Stimulated activated CD8-positive, alpha-beta memory T cell treated with anti-CD3 and anti-CD28 coated beads, Interleukin-2, amount 100 ng/mL, for 1 hour (primary cell): ENCODE measurements at places on chromosomes 3 and 15.

- DNase-seq: no peak
These were observed 45.7 kb downstream of the ADAMTS17 start for GRCh38 chr15:100295939-100296565.

DNA sequence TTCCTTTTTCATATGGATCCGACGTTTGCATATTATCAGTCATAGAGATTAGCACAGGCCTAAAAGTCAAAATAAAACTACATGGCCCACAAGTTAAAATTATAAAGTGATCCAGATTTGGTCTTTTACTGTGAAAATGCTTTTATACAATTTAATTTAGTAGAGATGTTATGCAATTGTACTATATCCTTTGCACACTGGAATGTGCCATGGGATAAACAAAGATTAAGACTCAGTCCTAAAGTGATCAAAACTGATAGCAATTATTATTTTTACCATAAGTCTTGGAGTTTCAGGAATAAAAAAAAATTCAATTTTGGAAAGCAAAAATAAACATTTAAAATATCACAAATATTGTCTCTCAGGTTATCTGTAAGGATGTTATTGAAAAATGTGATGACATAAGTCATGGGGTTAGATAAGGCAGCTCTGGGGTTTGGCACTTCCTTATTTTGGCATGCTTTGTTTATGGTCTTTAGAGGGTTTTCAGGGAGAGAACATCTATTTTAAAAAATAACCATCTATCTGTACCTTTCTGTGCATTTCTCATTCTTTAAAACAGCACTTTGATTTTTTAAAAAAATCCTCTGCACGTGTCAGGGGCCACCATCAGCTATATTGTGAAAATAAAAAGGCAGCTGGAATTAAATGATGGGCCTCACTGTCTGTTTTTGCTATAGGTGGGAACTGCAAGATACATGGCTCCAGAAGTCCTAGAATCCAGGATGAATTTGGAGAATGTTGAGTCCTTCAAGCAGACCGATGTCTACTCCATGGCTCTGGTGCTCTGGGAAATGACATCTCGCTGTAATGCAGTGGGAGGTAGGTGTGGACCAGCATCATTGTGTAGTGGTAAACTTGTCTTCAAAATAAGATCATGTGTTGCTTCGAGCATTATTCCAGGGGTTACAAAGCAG lies 67.3 kb downstream of the TGFBR2 start:
- no peak for DNase-seq

- DNase-seq: no peak
These were observed 88.9 kb downstream of the ITPR1 start for GRCh38 chr3:4581920-4582611.

GRCh38 chr3:108053483-108053882 lies 37.3 kb downstream of the CD47 start:
- no peak for DNase-seq

DNA sequence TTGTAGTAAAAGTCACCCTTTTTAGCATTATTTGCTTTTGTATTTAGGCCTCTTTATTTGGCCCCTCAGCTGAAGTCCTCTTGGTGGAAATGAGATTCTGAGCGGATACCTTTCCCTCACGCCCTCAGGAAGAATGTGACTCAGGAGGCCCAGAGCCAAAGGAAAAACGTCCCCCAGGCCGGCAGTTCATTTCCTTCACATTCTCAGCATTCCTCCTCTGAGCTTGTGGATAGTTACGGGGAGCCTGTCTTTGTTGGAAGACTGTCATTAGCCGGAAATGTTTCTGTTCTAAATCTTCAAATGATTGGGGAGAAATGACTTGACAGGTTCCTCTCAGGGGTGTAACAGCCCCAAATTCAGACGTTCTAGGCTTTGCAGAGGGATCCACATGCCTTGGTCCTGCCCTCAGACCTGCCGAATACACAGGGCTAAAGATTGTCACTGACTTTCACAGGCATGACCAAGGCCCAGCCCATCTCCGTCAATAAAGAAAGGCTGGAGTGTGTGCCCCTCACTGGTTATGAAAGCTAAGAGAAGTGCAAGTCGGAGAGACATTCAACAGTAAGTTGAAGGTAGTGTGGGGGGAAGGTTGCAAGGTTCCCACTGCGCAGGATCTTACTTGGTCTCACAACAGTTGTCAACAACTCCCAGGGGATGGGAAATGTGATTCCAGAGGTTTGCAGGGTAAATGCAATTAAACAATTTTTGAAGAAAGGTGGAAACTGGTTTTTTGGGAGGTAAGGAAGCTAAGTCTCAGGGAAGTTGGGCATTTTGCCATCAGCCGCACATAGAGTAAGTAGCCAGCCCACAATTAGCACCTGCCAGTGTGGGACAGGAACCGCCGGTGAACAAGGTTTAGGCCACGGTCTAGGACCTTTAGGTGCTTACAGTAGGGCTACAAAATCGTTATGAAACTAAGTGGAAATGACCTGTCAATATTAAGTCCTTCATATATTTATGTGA lies 39.7 kb upstream of the MYZAP start:
- no peak for DNase-seq

DNA sequence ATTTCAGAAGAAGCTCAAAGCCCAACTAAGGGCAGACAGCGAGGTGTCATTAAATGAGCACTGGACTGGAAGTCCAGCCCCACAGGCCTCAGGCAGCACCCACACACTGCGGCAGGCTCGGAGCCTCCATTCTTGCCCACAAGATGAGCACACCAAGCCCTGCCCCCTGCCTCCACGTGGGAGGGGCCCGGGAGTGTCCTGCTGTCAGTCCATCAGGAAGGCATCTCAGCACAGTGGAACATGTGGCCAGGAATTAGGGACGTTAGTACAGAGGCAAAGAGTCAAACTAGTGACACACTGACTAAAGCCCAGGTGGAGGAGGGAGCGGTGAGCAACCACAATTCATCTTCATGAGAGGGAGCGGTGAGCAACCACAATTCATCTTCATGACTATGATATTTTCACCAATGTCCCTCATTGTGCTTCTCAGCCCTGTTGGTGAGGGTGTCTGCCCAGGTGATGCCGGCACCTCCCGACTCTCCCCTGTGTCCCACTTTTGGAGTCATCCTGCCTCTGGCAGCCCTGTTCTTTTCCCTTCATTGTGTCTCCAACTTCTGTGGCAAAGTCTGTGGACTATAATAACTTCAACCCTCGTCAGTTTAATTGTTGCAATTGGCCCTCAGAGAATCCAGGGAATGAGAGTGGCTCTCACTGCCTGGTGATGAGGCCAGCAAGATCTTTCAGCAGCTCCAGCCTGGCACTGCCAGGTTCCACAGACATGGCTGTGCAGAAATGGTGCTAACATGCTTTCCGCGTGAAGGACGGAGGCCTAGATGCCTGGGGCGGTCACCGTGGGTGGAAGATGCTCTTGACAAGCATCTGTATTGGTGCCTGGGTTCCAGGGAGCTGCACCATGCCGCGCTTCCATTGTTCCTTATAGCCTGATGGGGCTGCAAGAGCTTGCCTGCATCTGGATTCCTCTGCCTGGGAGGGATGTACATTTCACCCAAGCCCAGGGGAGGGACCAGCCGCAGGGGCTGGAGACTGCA lies 23.1 kb upstream of the SKOR1 start:
- no peak for DNase-seq

DNA sequence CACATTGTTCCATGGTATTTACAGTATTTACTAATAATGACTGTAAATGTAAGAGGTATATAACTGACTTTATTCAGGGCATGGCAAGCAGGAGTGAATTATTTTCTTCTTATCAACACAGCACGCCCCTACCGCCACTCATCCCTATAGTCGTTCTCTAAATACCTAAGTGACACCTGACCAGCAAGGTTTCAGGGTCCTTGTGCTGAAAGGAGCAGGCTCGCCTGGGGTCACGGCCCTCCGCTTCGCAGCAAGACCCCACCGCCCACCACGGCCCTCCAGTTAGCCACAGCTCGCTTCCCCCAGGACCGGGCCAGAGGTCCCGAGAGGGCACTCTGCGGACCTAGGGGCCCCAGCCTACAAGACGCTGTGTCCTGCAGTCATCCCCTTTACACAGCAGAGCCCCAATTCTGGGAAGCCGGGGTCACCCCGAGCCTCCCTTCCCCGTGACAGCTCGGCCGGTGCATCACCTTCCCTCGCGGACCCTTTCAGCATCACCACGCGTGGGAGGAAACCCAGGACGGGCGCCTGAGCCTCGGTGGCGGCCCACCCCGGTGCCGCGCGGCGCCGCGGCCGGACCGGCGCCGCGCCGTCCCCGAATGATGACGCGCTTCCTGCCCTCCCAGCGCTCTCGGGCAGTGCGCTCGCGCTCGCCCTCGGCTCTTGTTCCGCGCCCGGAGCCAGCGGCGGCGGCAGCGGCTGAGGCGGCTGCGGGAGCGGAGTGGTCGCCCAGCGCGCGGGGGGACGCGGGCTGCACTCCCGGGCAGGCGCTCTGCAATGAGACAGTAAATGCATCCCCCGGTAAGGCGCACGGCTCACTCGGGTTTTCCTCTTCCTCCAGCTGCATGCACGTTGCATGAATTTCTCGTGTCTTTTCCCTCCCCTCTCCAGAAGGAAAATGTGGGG lies 225.1 kb upstream of the C2CD4B start:
- DNase-seq: peak; percentile 13

GRCh38 chr3:12622335-12622734 lies 41.6 kb downstream of the RAF1 start:
- no peak for DNase-seq

GRCh38 chr15:83039206-83039605 lies 27.8 kb upstream of the C15orf40 start:
- no peak for DNase-seq

DNA sequence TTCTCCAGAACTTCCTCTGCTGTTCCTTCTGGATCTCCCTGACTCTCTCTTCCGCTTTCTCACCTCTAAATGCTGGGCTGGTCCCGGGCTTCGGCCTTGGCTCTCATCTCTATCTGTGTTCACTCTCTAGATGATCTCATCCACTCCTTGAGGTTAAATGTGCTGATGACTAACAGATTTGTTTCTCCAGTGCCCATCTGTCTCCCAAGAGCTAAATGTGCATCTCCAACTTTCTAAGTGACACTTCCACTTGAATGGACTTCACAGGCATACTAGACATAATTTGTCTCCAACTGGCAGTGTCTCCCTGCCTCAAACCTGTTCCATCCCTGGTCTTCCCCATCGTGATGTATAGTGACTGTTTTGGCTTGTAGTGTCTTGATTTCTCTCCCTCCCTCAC lies 95.3 kb downstream of the ITPR1 start:
- DNase-seq: no peak

GRCh38 chr3:187661267-187661666 lies 8.9 kb downstream of the SST start:
- DNase-seq: no peak

DNA sequence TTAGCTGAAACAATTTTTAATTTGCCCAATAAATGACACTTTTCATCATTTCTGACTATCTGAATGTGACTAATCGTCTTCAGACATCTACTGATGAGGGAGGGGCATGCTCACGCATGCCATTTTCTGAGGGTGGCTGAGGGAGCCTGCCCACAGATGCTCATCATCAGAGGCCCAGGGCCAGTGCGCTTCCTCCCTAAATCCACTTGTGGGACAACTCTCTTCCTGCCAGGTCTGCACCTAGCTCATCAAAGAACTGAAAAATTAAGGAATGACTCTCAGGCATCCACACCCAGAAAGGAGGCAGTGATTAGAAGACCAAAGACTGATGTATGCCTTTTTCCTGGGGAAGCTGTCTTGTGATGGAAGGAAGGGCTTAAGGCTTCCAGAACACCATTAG lies 22.8 kb downstream of the RTP3 start:
- no peak for DNase-seq

- no peak for DNase-seq
These were observed 263.8 kb downstream of the ZBBX start for GRCh38 chr3:167116120-167116922.

DNA sequence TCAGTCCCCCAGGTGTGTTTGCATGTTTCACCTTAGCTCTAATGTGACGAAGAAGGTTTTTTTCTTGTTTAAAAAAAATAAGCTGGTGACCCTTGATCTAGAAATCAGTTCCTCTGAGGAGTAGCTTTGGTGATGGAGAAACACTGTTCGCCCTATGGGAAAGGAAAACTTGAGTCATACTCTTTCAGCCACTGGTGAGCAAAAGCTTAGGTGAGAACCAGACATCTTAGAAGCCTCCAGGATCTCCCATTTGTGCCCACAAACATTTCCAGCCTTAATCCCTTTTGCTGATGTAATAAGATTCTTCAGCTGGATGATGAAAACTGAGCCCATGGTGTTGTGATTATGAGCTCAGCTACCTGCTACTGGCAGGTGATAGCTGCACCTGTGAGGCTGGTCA lies 37.8 kb downstream of the SLC27A2 start:
- DNase-seq: no peak

DNA sequence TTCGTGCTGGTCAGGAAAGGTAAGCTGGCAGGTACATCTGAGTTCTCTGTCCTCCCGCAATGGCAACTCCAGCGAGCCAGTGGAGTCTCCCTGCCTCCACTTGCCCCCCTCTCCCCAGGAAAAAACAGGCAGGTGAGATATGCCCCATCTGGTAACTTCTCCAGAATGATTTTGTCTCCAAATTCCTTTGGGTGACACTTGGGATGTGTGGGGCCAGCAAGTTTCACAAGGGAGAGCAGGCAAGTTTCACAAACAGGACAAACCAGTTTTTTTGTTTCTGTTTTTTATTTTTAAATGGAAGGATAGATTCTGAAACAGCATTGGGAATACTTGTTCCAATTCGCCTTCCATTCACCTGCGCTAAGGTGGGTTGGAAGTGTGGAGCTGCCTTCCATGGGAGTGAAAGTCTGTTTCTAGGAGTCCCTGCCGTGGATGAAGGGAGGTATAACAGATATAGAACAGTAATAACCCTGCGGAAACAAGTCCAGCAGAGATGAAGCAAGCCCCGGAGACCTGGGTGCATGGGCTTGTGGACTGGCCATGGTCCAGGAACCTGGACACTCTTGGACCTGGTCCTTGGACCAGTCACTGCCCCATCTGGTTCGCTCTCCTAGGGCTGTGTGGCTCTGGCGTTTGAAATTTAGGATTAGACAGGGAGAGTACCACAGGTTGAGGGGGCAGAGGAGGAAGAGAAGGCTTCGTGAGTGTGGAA lies 22.9 kb upstream of the KIF23 start:
- DNase-seq: no peak

DNA sequence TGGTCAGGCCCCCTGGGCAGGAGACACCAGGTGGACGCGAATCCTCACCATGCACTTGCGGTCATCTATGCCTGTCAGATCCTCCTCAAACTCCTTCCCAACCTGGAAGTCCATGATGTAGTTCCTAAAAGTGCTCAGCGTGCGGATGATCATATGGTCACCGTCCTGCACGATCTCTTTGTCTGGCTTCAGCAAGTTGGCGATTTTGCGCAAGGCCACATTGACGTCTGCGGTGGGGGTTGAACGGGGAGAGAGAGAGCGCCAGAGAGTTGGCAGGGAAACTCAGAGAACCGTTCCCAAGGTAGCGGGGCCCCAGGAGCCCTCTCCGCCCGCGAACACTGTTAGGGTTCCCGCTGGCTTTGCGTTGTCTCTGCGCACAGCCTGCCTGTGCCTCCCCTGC lies 809 bp downstream of the RBP1 start:
- no peak for DNase-seq

DNA sequence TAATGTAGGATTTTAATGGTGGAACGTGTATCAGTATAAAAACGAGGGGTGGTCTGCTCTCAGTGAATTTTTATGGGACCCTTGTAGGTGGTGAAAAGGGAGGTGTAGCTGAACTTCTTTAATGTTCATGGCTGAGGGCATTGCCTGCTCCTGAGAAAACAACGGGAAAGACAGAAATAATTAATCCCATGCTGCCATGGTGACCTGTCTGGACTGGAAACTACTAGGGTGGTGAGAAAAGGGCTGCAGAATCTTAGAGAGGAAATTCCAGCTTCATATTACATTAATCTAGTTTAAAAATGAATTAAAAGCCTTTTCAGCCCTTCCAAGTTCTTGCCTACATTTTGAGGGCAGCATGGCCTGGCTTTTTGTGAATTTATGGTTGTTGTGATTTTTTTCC lies 47.6 kb downstream of the ZBTB38 start:
- DNase-seq: no peak
